ENCODE measurements at places on chromosomes 16 and 17. TPM values are rescaled to one million over a fixed set of nuclear protein-coding genes. Genes with fewer than 3 reads are reported as not detected.

The KRTAP4-9 gene
- total RNA-seq, result not detected

GRCh38 chr17:70624211-70624610 lies 454.9 kb downstream of the KCNJ2 start:
- no peak overlapping the region for H3K4me3 ChIP-seq
- peaks cover 3% of the 10 kb centered on the region for H3K4me1 ChIP-seq
- no peaks in the 10 kb centered on the region for H3K27me3 ChIP-seq
- DNase-seq, result no peak

- H3K36me3 ChIP-seq, result no peaks in the 10 kb centered on the region
- H3K4me1 ChIP-seq, result peaks cover 9% of the 10 kb centered on the region
- H3K27me3 ChIP-seq, result peaks cover 7% of the 10 kb centered on the region
- DNase-seq, result no peak
- no peak overlapping the region for H3K4me3 ChIP-seq
Measured at GRCh38 chr17:78488867-78489634, 88.1 kb downstream of the DNAH17 start.

GRCh38 chr17:80751946-80752581 lies 207.4 kb downstream of the RPTOR start:
- H3K27ac ChIP-seq, result no peak overlapping the region
- DNase-seq, result no peak
- H3K36me3 ChIP-seq, result peaks cover 6% of the 10 kb centered on the region
- H3K4me3 ChIP-seq, result no peak overlapping the region

The OTOP3 gene
- not detected for total RNA-seq

DNA sequence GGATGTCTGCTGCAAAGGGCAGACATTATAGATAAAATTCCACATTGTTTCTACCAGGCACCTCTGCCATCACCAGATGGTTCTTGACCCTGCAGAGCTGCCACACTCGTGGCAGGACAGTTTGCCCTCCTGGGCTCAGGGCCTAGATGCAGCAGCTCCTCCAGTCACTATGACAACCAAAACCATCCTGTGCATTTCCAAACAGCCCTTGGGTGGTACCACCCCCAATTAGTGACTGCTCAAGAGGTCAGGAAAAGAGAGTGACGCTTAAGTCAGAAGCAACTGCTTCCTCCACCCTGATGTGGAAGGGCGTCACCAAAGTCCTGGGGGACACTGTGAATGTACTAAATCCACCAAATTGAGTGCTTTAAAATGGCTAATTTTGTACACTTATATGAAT lies 109.2 kb downstream of the C16orf95 start:
- H3K27me3 ChIP-seq, result no peaks in the 10 kb centered on the region
- H3K4me3 ChIP-seq, result no peak overlapping the region
- H3K36me3 ChIP-seq, result no peaks in the 10 kb centered on the region
- H3K27ac ChIP-seq, result no peak overlapping the region
- peaks cover 4% of the 10 kb centered on the region for H3K4me1 ChIP-seq
- DNase-seq, result no peak

DNA sequence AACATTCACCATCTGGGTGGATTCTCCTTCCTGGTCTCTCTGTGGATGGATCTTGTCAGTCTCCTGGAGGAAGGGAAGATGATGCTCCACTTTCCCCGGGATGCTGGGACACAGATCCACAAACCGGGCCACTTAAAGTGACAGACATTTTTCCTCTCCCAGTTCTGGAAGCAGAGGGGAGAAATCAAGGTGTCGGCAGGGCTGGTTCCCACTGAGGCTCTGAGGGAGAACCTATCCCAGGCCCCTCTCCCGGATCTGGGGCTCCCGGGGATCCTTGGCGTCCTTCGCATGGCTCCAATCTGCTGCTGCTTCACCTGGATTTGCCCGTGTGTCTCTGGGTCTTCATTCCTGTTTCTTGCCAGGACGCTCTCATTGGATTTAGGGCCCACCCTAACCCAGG lies 263.1 kb upstream of the TNRC6C start:
- no peak for DNase-seq
- no peaks in the 10 kb centered on the region for H3K36me3 ChIP-seq
- H3K4me3 ChIP-seq, result no peak overlapping the region
- H3K4me1 ChIP-seq, result peaks cover 12% of the 10 kb centered on the region
- H3K27ac ChIP-seq, result no peak overlapping the region
- H3K27me3 ChIP-seq, result no peaks in the 10 kb centered on the region

DNA sequence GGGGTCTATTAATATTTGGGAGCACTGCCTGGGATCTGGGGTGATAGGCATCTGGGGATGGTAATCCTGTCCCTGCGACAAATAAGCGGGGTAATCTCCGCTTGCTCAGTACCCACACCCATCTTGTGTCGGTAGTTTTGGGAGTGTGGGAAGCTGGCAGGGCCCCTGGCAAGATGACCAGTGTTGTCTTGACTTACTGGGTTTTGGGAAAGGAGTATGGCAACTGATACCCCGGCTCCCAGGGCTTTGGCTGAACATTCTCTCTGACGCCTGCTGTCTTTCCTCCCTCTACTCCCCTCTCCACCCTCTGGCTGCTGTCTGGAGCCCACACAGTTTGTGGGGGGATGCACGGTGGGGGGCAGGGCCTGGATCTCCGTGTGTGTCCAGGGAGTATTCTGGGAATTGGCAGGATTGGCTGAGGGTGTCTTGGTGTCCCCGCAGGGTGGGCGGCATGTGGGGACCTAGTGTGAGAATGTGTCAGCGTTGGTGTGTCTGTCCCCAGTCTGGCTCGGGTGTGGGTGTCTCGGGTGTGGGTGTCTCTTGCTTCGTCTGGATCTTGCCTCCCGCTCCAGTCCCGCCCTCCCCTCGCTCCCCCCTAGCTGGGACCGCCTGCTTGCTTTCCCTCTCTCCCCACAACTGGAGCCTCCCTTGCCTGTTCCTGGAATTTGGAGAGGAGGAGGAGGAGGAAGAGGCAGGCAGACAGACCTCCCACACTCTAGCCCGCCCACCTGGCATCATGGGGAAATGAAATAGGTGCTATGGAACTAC lies 12.0 kb downstream of the RARA start:
- H3K27me3 ChIP-seq, result no peaks in the 10 kb centered on the region
- peaks cover 95% of the 10 kb centered on the region for H3K4me1 ChIP-seq
- H3K27ac ChIP-seq, result peak overlapping the region; percentile 98
- H3K4me3 ChIP-seq, result peak overlapping the region; percentile 58
- peak; percentile 60 for DNase-seq

- no peak overlapping the region for H3K4me3 ChIP-seq
- no peaks in the 10 kb centered on the region for H3K27me3 ChIP-seq
- no peak for DNase-seq
- H3K27ac ChIP-seq, result no peak overlapping the region
- H3K4me1 ChIP-seq, result peaks cover 33% of the 10 kb centered on the region
- peaks cover 18% of the 10 kb centered on the region for H3K36me3 ChIP-seq
Measured at GRCh38 chr17:47987240-47987835, 16.4 kb downstream of the CDK5RAP3 start.

GRCh38 chr16:89242795-89243200 lies 25.3 kb downstream of the ZNF778 start:
- H3K27me3 ChIP-seq, result no peaks in the 10 kb centered on the region
- no peaks in the 10 kb centered on the region for H3K36me3 ChIP-seq
- DNase-seq, result no peak
- H3K4me3 ChIP-seq, result no peak overlapping the region
- H3K27ac ChIP-seq, result no peak overlapping the region

- no peak overlapping the region for H3K4me3 ChIP-seq
- DNase-seq, result no peak
- no peaks in the 10 kb centered on the region for H3K4me1 ChIP-seq
Measured at GRCh38 chr16:25224731-25225319, 8.1 kb downstream of the AQP8 start.

The IL4R gene
- 87.2 TPM for total RNA-seq

DNA sequence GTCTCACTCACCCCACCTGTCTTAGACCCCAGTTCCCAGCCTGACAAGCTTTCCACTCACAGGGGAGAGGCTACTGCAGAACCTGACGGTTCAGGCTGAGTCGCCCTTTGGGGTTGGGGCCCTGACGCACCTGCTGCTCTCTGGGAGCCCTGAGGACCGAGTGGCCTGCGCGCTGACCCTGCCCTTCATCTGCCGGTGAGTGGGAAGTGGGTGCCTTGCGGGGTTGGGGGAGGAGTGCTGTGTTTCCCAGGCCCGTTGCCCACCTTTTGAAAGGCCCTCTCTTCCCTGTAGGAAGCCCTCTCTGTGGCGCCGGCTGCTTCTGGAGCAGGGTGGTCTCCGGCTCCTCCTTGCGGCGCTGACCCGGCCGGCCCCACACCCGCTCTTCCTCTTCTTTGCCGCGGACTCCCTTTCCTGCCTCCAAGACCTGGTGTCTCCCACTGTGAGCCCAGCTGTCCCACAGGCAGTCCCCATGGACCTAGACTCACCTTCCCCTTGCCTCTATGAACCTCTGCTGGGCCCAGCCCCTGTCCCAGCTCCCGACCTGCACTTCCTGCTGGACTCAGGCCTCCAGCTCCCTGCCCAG lies 6.1 kb upstream of the TGFB1I1 start:
- H3K27ac ChIP-seq, result no peak overlapping the region
- no peak overlapping the region for H3K4me3 ChIP-seq
- no peaks in the 10 kb centered on the region for H3K27me3 ChIP-seq

The SOST gene
- not detected for total RNA-seq

DNA sequence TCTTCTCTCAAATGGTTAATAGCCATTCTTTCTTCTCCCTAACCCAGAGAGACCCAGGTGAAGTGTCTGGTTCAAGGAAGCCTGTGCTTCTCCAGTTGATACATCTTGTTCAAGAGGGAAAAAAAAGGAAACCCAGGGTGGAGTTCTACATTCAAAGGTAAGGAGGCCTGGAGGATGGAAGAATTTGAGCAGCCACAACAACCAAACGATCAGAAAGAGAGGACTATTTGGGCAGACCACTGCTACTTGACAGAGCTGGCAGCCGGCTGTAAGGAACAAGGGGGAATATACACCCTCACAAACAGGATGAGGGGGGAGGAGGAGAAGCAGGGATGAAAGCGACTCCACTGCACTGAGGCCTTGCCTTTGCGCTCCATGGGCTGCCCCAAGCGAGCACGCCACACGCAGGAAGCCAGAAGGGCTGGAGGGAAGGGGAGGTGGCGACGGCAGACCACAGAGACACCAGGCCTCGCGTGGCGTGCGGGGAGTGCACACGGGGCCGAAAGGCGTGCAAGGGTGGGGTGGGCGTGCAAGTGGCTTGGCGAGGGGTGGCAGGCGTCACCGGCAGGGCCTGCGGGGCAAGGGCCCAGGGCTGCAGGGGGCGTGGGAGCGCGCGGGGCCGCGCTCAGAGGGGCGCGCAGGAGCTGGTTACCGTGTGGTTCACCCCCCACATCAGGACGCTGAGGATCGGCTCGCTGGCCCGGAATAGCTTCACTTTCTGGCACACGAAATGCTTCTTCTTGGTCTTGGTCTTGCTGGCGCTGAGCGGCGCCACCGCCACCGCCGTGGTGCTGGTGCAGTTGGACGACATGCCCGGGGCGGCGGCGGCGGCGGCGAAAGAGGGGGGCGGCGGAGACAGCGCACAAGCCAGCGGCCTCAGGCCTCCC lies 499 bp downstream of the PIP4K2B start:
- H3K27ac ChIP-seq, result peak overlapping the region; percentile 68
- H3K27me3 ChIP-seq, result no peaks in the 10 kb centered on the region
- peaks cover 19% of the 10 kb centered on the region for H3K36me3 ChIP-seq

- DNase-seq, result no peak
- H3K4me3 ChIP-seq, result no peak overlapping the region
- H3K4me1 ChIP-seq, result no peaks in the 10 kb centered on the region
- H3K27ac ChIP-seq, result no peak overlapping the region
- H3K36me3 ChIP-seq, result no peaks in the 10 kb centered on the region
Measured at GRCh38 chr17:50587571-50587970, 27.1 kb downstream of the CACNA1G start.

The CCDC154 gene
- 1.6 TPM for total RNA-seq

DNA sequence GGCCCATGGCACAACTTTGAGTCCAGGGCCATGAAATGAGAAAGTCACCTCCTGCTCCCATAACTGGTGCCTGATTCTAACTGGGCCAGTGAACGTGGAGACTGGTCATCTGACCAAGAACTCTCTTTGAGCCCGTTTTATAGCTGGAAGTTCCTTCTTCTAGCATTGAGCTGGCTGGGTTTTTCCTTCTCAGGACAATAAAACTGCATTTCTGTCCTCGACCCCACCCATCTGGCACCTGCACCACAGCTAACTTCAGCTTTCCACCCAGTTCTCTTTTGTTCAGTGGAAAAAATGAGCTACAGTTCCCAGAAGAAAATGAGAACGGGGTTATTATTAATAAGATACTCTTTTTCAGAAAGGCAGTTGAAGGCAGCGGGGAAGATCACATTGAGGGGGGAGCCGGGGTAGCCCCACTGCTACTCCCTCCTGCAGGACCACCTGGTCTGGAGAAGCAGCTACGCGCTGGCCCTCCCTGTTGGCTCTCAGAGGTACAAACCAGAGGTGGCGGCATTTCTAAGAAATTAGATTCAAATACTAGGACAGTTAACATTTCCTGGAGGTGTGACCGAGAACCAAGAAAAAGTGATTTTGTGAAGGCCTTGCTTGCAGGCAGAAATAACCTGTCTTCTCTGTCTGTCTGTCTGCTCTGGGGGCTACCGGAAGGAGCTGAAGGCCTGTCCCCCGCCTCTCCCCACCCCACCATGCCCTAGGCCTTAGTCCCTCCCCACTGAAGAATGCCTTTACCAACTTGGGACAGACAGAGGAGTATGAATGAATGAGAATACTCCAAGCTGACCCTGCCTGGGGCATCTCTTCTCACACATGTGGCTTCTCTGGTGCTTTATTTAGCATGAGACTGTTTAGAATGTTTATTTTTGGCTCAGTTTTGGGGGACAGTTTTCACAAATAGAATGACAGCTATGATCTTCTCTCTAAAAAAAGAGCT lies 123.9 kb downstream of the XYLT1 start:
- H3K36me3 ChIP-seq, result no peaks in the 10 kb centered on the region
- DNase-seq, result no peak
- peak overlapping the region; percentile 69 for H3K27ac ChIP-seq
- no peaks in the 10 kb centered on the region for H3K27me3 ChIP-seq
- peaks cover 85% of the 10 kb centered on the region for H3K4me1 ChIP-seq

DNA sequence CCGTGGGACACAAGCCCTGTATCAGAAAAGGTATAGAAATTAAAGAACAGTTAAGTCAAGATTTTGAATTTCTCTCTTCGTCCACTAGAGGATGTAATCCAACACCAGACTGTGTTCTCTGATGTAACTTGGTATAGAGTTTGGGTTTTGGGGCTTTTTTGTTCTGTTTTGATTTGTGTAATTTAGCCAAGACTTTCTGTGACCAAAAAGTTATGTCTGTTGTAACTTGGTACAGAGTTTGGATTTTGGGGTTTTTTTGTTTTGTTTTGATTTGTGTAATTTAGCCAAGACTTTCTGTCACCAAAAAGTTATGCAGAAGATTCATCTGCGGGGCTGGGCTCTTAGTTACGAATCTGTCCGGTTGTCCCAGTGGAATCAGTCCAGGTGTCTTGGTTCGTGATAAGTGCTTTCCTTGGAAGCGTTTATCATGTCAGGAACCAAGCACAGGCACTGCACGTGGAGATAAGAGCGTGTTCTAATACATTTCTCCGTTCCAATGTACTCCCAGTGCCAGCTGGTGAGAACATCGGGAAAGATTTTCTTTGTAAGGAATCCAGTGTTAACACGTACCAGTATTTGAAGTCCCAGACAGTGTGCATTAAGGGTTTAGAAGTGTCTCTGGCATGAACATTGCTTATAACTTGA lies 44.1 kb upstream of the SEC14L1 start:
- no peak overlapping the region for H3K4me3 ChIP-seq
- H3K36me3 ChIP-seq, result peaks cover 41% of the 10 kb centered on the region
- no peak overlapping the region for H3K27ac ChIP-seq
- peaks cover 8% of the 10 kb centered on the region for H3K4me1 ChIP-seq
- peak; percentile 61 for DNase-seq
- no peaks in the 10 kb centered on the region for H3K27me3 ChIP-seq

- no peak overlapping the region for H3K4me3 ChIP-seq
- H3K27ac ChIP-seq, result no peak overlapping the region
- no peaks in the 10 kb centered on the region for H3K27me3 ChIP-seq
- H3K36me3 ChIP-seq, result no peaks in the 10 kb centered on the region
Measured at GRCh38 chr16:66858740-66859396, 14.7 kb downstream of the CA7 start.
